ENCODE measurements at places on chromosomes 2 and 18. TPM values are rescaled to one million over a fixed set of nuclear protein-coding genes. Genes with fewer than 3 reads are reported as not detected.

The MC2R gene
- not detected for total RNA-seq

The PDE1A gene
- total RNA-seq, result 0.83 TPM

GRCh38 chr18:67973916-67974315 is 457.4 kb upstream of the DSEL start:
- no peak for DNase-seq

DNA sequence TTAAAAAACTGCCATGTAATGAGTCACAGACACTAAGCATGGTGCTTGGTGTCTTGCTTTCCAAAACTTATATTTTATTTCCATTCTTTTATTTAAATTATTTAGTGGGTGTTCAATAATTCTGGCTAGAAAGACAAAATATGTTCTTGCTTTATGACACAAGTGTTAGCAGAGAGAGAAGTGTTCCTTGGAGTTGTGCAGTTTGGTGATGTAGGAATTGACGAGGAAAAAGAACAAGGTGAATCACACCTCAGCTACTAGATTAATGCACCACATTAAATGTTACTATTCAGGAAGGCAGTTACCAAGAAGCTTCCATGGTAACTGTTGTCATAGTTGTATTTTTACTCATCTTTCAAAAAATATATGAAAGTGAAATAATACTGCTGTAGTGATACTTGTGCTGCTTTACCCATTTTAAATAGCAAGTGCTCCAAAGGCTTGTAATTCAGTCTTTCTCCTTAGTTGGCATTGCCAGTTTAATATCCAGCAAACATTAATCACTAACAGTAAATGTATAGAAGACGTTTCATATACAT is 28.3 kb downstream of the ADAM23 start:
- DNase-seq, result no peak

DNA sequence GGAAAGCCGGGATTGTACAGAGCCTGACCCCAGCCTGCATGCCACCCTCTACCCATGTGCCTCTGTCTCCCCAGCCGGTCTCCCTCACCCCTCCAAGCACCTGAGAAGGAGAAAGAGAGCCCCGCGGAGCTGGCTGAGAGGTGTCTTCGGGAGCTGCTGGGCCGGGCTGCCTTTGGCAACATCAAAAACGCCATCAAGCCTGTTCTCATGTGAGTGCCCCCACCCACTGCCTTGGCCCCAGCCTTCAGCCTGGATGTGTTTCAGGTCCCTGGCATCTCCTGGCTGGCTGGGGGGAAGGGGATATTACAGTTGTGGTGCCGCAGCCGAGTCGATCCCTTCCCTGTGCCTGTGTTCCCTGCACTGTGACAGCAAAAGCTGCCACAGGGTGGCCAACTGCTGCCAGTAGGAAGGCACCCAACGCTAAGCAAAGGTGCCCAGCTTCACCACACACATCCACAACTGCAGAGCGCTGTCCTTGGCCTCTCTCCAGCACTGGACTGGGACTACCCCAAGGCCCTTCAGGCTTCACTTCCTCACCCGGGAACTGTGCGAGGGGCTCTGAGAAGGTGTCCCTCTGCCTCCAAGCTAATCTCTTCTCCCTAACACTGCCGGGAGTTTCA is 38.4 kb downstream of the POMC start:
- DNase-seq, result no peak

- DNase-seq, result no peak
Observed at GRCh38 chr2:129379411-129379810, 600.1 kb upstream of the RAB6C start.

DNA sequence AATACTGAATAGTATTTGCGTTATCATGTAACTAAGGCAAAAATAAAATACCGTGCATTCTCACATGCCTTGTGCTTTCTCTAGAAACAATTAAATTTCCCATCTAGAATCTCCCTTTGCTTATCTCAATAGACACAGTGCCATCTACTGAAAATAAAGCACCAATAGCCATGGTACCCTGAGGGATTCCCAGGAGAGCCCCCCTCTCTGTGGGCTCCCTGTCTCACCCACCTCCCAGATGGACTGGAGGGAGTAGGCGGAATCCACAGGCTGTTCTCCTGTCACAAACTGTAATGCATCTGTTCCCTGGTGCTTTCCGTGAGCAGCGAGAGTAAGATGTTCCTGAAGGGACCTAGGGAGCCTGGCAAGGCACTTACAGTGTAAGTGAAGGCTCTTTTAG is 112.4 kb upstream of the UPP2 start:
- DNase-seq, result no peak

The DPP4 gene
- total RNA-seq, result 3.0 TPM

GRCh38 chr2:198662905-198663304 is 794.8 kb downstream of the SATB2 start:
- DNase-seq, result no peak

DNA sequence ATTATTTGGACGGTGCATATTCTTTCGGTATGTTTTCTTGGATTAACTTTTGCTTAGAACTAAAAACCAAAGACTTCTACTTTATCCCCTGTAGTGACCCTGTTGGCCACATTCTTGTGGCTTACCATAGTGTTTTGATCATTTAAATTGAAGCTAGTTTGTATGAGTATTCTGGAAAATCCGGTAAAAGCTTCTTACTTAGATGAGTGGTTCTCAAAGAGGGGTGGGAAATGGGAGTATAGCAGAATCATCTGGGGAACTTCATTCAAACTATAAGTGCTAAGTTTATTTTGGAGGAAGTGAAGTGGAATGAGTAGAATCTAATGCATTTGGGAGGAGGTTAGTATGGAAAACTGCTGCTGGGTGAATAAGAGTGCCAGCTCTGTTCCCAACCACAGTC is 3.8 kb downstream of the PPP1CB start:
- DNase-seq, result no peak

The SLC8A1 gene
- 2.1 TPM for total RNA-seq

The IL36B gene
- not detected for total RNA-seq

- peak; percentile 26 for DNase-seq
Observed at GRCh38 chr2:238848976-238849853, 1.3 kb downstream of the TWIST2 start.

The SLC23A3 gene
- 5.2 TPM for total RNA-seq

The EMILIN2 gene
- 11.3 TPM for total RNA-seq

The CD8B gene
- total RNA-seq, result not detected

DNA sequence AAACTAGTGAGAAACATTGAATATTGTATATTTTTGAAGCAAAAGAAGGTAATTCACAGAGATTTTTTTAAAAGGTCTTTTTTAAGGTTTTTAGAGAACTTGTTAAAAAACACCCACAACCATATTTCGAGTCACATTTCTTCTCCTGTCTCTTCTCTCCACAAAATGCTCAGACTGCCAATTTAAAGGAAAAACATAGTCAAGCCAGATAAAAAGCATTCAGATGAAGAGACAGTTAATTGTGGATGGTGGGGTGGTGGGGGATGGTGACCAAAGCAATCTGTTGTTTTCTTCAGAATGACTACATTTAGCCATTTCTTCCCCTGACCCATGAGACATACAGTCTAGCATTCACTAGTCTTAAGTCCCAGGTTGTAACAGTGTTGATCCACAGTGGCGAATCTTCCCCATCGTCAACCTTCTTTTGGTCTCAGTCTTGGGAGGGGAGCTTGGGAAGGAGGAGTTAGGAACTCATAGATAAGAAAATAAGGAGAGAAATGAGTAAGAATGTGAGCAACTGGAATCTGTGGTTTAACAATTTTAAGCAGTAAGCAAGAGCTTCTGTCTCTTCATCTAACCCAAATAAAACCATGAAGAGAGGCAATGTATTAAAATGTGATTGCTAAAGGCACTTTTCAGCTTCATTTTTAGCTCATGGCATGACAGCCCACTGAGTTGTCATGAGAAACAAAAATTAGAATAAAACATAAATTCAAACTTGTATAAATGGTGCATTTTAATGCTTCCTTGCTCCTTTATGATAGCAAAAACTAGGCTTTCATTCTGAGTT is 413.7 kb upstream of the FSHR start:
- DNase-seq, result no peak

DNA sequence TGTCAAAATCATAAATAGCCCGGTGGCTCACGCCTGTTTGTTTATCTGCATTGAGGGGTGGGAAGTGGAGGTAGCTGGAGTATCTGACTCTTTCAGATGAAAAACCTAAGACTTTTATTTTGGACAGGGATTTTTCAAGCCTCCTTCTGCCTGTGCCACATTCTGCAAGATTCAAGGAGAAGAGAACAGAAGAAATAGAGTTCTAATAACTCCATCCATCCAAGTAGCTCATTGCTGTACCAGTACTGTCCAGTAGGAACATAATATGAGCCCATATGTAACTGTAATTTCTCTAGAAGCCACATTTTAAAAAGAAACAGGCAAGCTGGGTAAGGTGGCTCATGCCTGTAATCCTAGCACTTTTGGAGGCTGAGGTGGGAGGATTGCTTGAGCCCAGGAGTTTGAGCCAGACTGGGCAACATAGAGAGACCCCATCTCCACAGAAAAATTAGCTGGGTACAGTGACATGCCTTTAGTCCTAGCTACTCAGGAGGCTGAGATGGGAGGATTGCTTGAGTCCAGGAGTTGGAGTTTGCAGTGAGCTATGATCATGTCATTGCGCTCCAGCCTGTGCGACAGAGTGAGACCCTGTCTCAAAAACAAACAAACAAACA is 35.4 kb upstream of the NT5DC4 start:
- DNase-seq, result no peak

- peak; percentile 95 for DNase-seq
Observed at GRCh38 chr2:55885127-55885943, 38.2 kb downstream of the EFEMP1 start.

The GALNT3 gene
- 0.85 TPM for total RNA-seq

DNA sequence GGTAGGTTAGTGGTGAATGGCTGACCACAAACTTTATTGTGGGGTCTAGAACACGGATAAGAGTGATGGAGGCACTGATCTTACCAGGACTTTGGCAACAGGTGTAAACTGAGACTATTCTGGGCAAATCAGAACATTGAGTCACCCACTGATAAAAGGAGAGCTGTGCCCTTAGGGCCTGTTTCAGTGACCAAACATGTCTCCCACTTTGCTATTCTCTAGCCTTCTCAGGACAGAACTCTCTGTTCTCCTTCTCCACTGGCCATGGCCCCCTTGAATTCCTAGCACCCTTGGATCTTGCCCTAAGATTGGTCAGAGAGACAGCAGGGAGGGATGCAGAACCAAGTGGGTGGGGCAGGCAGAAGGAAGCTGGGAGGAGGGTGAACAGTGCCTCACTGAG is 18.3 kb downstream of the TRPM8 start:
- no peak for DNase-seq

The PPIL3 gene
- total RNA-seq, result 28.7 TPM

DNA sequence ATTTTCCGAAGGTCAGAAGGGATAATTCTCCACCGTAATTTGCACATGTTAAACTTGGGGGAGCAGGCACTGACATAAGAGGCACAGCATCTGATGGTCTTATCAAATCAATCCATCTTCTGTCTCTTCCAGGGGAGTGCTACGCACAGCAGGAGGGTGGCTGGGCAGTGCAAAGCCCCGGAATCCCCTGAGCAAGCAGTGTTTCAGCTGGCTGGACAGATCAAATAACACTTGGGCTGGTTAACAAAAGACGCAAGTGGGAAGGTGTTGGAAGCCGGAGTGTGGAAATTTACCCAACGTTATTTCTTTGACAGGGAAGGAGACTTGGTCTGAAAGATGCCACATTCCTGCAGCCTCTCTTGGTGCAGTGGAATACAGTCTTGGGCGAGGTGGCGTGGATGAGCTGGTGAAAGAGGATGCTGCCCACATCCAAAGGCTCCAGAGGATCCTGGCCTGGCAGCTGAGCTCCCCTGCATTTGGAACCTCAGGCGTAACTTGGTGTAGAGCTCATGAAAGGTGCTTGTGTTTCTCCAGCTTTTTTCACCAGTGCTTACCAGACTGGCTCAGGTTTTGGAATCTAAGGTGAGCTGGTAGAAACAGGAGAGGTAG is 103.0 kb downstream of the MAPK4 start:
- no peak for DNase-seq

The ICA1L gene
- 3.7 TPM for total RNA-seq

GRCh38 chr2:33485051-33485450 is 8.6 kb downstream of the RASGRP3 start:
- no peak for DNase-seq

- DNase-seq, result no peak
Observed at GRCh38 chr2:229689307-229689839, 25.0 kb downstream of the DNER start.

Data from endothelial cell of umbilical vein (primary cell).